ENCODE measurements at places on chromosomes 1 and 21. TPM values are rescaled to one million over a fixed set of nuclear protein-coding genes. Genes with fewer than 3 reads are reported as not detected.

DNA sequence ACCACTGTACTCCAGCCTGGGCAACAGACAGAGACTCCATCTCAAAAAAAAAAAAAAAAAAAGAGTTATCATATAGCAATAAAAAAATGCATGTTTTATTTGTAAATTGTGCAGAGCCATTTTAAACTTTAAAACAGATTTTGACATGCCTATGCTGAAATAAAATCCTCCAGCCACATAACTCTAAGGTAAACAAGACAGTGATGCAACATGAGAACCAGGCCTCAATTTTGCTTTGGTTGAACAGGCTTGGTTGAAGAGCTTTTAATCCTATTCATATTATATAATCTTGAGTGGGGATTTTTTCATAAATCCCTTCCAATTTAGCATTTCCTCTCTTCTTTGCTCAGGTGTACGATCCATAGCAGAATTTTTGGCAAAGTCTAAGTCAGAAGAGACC is 26.1 kb downstream of the ARMH1 start:
- DNase-seq = no peak

GRCh38 chr1:64892576-64893573 is 73.5 kb downstream of the JAK1 start:
- DNase-seq = no peak

DNA sequence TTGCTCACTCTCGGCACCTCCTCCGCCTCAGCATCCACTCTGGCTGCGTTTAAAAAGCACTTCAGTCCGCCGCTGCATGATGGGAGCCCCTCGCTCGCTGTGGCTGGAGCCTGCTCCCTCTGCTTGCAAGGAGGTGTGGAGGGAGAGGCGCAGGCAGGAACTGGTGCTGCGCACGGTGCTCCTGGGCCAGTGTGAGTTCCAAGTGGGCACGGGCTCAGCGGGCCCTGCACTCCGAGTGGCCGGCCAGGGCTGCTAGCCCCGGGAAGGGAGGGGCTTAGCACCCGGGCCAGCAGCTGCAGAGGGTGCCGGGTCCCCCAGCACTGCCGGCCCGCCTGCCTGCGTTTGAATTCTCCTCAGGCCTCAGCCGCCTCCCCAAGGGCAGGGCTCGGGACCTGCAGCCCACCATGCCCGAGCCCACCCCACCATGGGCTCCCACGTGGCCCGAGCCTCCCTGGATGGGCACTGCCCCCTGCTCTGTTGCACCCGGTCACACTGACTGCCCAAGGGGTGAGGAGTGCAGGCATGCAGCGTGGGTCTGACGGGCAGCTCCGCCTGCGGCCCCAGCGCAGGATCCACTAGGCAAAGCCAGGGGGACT is 1599.5 kb downstream of the NCAM2 start:
- DNase-seq = no peak

DNA sequence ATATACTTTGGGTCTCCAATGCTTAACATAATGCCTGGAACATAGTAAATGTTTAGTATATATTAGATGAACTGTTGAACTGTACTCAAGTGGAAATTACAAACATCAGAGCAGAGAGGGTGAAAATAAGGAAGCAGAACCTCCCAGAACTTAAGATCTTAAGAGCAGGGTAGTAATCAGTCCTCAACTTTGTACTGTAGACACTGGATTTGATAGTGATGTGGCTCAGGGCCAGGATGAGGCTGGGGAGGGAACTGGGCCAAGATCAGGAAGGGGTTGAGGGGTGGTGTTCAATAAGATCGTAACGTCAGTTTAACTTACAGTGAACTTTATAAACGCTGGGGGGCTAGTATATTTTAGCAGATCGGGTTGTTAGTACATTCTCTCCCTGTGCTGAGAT is 15.4 kb downstream of the MPZL1 start:
- no peak for DNase-seq

DNA sequence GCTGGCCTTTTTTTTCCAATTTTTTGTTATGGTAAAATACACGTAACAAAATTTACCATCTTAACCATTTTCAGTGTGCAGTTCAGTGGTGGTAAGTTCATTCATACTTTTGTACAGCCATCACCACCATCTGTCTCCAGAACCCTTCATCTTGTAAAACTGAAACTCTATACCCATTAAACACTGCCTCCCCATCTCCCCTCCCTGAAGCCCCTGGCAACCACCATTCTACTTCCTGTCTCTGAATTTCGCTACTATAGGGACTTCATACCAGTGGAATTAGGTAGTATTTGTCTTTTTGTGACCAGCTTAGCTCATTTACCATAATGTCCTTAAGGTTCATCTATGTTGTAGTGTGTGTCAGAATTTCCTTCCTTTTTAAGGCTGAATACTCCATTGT is 8.7 kb downstream of the PKNOX1 start:
- no peak for DNase-seq

- no peak for DNase-seq
Measured at GRCh38 chr1:148317288-148317985, 165.4 kb upstream of the NBPF11 start.

GRCh38 chr21:34885125-34885524 is 164.0 kb downstream of the RUNX1 start:
- DNase-seq = peak; percentile 32

DNA sequence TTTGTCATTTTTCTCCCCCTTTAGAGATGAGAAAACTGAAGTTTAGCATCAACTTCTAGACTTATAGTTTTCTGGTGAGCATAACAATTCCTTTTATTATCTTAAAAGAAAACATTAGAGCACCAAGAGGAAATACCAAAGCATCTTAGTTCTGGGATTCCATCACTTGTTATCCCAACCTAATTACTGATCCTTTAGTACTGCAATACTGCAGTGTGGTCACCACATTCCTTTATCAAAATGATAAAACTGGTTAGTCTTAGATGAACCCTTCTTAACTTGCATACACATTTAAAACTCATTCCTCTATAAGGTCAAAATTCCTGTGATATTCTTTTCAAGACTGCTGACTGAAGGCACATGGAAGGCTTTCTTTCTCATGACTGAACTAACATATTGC is 23.1 kb downstream of the SOD1 start:
- DNase-seq = no peak

DNA sequence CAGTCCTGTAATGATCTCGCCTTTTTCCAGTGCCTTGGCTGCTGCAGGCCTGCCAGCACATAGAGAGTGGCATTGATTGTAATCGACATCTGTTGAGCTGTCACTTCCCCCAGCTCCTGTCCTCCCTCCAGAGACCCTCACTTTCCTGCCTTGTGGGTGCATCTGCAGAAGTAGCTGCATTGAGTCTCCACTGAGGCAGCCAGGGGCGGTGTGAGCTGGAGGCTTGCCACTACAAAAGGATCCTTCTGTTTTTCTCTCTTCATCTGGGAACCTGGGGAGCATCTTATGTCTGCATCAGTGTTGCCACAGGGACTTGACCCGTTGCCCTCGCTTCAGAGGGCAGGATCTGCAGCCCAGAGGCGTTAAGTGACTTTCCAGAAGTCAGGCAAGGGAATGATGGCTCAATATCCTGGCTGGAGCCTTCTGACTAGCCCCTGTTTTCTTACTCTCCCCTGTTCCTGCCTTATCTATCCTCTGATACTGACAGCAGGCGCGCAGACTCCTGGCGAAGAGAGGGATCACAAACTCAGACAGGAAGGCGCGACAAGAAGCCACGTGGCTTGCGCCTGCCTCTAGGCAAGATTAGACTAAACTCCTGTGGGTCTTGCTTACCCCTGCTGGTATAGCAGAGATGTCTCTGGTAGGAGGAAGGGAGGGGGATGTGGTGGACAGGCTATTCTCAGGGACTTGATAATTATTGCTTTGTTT is 13.3 kb upstream of the FMOD start:
- no peak for DNase-seq

DNA sequence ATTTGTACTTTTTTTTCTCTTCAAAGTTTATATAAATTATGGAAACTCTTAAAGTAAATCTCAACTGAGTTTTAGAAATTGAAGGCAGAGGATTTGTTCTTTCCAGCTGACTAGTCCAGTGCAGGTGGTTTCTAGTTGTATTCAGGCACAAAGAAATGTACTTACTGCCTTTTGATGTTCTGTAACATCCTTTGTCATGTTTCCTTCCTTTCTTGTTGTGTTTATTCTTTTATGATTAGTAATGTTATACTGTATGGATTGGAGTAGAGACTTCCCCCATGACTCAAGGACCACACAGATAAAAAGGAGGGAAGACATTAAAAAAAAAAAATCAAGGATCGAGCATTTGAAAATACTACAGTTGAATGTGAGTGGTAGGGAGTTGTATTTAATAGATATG is 8.0 kb downstream of the HIPK1 start:
- peak; percentile 57 for DNase-seq

- DNase-seq = no peak
Measured at GRCh38 chr1:94864821-94865220, 44.7 kb downstream of the SLC44A3 start.

GRCh38 chr1:150366416-150367296 is 2.7 kb downstream of the RPRD2 start:
- no peak for DNase-seq

- no peak for DNase-seq
Measured at GRCh38 chr1:117258791-117259190, 48.1 kb upstream of the VTCN1 start.

GRCh38 chr1:62732331-62732730 is 44.1 kb upstream of the DOCK7 start:
- DNase-seq = no peak

DNA sequence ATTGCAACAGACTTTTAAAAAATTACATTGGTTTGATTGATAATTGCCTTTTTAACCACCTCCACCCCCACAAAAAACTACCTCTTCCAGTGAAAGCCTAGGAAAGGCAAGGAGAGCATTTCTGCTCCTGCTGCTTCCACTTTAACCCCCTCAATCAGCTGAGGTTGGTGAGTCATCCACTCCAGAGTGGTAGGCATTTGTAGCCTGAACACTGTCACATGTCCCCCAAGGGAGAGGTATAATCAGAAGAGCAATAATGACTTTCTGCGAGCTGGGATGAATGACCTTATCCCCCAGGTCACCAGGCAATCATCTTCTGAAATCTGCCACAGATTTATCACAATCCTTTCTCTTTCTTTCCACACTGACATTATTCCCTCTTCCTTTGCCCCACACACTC is 126.6 kb upstream of the CAMK1G start:
- peak; percentile 60 for DNase-seq

GRCh38 chr21:33578214-33578613 is 10.3 kb downstream of the DONSON start:
- DNase-seq = no peak

DNA sequence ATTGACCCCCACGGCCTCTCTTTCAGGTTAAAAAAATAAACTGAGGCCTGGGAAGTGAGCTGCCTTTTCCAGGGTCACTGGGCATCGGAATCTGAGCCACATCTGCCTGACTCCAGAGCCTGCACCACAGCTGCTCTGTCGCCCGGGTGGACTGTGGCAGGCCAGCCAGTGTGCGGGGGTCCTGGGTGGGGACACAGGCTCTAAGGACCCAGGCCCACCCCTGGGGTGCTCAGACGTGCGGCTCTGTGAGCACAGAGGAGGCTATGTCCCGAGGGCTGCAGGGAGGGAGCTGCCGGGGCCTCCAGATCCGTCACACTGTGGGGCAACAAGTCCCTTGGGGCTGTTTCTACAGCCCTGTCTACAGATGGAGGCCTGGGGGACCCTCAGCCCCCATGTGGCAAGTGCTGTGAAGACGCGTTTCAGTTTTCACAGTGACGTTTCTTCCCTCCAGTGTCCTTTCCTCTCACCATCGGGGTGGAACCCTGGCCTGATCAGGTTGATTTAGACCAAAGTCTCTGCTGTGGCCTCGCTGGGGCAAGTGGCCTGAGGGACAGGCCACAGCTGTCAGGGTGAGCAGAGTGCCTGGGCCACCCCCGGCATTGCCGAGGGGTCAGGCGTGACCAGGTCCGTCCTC is 39.2 kb upstream of the ACTRT2 start:
- no peak for DNase-seq

DNA sequence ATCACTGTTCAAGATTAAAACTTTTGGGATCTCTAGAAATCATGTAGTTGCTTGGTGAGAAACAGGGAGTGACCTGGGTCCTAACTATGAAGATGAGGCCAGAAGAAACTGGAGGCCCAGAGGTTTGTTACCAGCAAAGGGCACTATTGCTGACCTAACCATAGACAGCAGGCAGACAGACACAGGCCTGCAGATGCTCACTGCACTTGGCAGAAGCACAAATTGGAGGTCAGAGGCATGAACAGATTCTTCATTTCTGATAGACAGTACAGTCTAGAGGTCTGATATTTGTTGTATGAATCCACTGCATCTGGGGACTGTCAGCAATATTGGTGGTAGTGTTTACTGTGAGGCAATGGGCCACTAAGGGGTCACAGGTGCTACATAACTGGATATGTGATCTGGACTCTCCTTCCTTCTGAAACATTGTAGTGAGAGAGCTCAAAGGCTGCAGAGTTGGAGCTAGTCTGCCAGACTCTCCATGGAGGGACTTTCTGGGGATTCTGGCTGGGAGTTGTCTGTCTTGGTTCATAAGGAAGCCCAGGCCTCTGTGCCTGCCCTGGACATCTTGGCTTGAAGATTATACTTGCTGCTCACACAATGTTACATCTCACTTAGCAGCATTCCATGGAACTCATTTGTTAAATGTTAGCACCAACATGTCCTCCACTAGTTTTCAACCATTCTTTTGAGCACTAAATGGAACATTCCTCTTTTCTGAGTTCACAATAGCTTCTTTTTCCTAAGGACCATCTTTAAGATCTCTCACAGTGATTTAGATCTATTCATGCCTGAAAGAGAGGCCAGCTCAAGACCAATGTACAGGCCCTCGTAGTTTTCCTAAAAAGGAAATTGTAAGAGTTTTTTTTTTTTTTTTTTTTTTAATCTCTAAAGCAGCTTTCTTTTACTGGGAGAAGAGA is 26.9 kb upstream of the CCN1 start:
- DNase-seq = no peak

GRCh38 chr1:107570768-107571167 is 394.2 kb downstream of the VAV3 start:
- DNase-seq = no peak

GRCh38 chr1:177586429-177586828 is 383.4 kb downstream of the SEC16B start:
- DNase-seq = peak; percentile 73

- no peak for DNase-seq
Measured at GRCh38 chr1:222761083-222761482, 24.1 kb downstream of the FAM177B start.

- DNase-seq = peak; percentile 62
Measured at GRCh38 chr21:41817228-41817627, 50.4 kb upstream of the RIPK4 start.

The HSD3B2 gene
- not detected for total RNA-seq

The ITLN2 gene
- not detected for total RNA-seq

The CYYR1 gene
- total RNA-seq = not detected

The OR2T3 gene
- not detected for total RNA-seq

The COL18A1 gene
- 4.2 TPM for total RNA-seq

The NTMT2 gene
- not detected for total RNA-seq

The CD53 gene
- total RNA-seq = not detected

The RNU1-1 gene
- total RNA-seq = under 0.01 TPM

The CYP4Z1 gene
- total RNA-seq = not detected

The OR2AK2 gene
- not detected for total RNA-seq

The KCNE2 gene
- not detected for total RNA-seq

The ATPAF1 gene
- 58.5 TPM for total RNA-seq

The LCA5L gene
- total RNA-seq = 0.20 TPM

The RIPPLY3 gene
- total RNA-seq = not detected

The RGS5 gene
- 8.6 TPM for total RNA-seq

The SCP2 gene
- total RNA-seq = 59.3 TPM
